ENCODE measurements at places on chromosomes 11 and 22. TPM values are rescaled to one million over a fixed set of nuclear protein-coding genes. Genes with fewer than 3 reads are reported as not detected.

Gene SOX10
- total RNA-seq: 2.7 TPM

Gene OR52H1
- not detected for total RNA-seq

Gene GRK2
- total RNA-seq: 59.4 TPM

Gene SLC7A4
- total RNA-seq: 0.21 TPM

Gene CRYBB3
- total RNA-seq: not detected

Gene GSTT2
- total RNA-seq: 1.1 TPM

Gene MS4A4A
- not detected for total RNA-seq

Gene PIK3IP1
- 1.6 TPM for total RNA-seq

Gene IL18
- total RNA-seq: 0.82 TPM

Gene TMEM135
- total RNA-seq: 30.9 TPM

DNA sequence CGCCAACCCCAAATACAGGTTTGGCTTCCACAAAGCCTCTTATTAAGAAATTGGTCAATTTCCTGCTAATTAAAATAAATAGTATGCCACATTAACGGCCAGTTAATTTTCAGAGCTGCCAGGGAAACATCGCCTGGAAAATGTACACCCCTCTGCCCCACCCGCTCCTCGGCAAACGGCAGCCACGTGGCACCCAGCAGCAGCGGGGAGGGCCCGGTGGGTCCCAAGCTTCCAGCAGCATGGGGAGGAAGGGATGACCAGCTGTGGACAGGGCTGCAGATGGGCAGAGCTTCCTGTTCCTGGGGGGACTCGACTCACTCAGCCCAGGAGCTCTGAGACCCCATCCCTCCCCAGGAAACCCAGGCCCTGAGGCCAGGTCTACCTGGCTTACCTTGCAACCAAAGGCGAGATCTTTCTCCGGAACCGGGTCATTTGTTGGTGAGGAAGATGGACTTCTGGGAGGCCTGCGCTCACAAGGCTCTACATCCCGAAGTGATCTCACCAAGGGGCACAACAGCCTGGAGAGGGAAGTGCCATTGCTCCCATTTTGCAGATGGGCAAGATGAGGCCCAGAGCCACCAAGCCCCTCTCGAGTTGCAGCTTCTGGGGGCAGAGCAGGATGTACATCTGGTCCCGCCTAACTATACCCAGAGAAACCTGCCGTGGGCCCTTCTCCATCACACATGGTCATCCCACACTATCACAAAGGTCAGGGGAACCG is 68.3 kb downstream of the IGLL1 start:
- no peaks in the 10 kb centered on the region for H3K36me3 ChIP-seq
- H3K4me3 ChIP-seq: no peak overlapping the region
- no peak for DNase-seq
- H3K27ac ChIP-seq: no peak overlapping the region
- peaks cover 20% of the 10 kb centered on the region for H3K27me3 ChIP-seq

GRCh38 chr11:106072804-106073203 is 4.3 kb downstream of the KBTBD3 start:
- H3K27ac ChIP-seq: no peak overlapping the region
- DNase-seq: no peak
- H3K27me3 ChIP-seq: no peaks in the 10 kb centered on the region
- H3K4me3 ChIP-seq: no peak overlapping the region

GRCh38 chr11:1220941-1221721 is 1.7 kb upstream of the MUC5B start:
- no peaks in the 10 kb centered on the region for H3K36me3 ChIP-seq
- H3K4me3 ChIP-seq: no peak overlapping the region
- DNase-seq: peak; percentile 7
- peak overlapping the region; percentile 30 for H3K27ac ChIP-seq

GRCh38 chr11:35619116-35619854 is 1.0 kb downstream of the FJX1 start:
- H3K36me3 ChIP-seq: 0 out of 2 replicates have a peak, but pooled peaks cover 3% of the 10 kb centered on the region
- no peak overlapping the region for H3K27ac ChIP-seq
- H3K4me1 ChIP-seq: peaks cover 47% of the 10 kb centered on the region
- H3K27me3 ChIP-seq: peaks cover 43% of the 10 kb centered on the region

- H3K36me3 ChIP-seq: no peaks in the 10 kb centered on the region
- no peaks in the 10 kb centered on the region for H3K27me3 ChIP-seq
- no peak overlapping the region for H3K4me3 ChIP-seq
- DNase-seq: no peak
- H3K4me1 ChIP-seq: peaks cover 15% of the 10 kb centered on the region
Observed at GRCh38 chr22:37146051-37146385, 3.7 kb downstream of the IL2RB start.

DNA sequence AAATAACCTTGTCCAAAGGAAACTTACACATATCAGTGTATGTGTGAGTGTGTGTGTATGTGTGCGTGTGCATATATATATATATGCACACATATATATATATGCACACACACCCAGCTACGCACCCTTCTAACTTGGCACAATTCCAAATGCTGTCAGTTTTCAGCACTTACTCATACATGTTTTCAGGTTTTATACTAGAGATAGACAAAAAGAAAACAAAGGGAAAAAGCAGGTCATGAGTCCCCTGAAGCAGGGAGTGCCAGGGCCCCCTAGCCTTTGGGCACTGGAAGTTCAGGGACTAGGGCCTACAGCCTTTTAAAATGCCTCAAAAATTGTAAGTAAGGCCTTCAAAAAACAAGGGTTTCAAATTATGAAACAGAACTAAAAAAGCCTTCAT is 265.4 kb downstream of the CADM1 start:
- DNase-seq: peak; percentile 18
- peaks cover 5% of the 10 kb centered on the region for H3K4me1 ChIP-seq
- no peak overlapping the region for H3K27ac ChIP-seq
- no peaks in the 10 kb centered on the region for H3K36me3 ChIP-seq
- H3K27me3 ChIP-seq: no peaks in the 10 kb centered on the region

GRCh38 chr11:92978271-92979111 is 9.0 kb downstream of the MTNR1B start:
- H3K36me3 ChIP-seq: no peaks in the 10 kb centered on the region
- H3K4me1 ChIP-seq: no peaks in the 10 kb centered on the region
- no peak for DNase-seq
- H3K27ac ChIP-seq: no peak overlapping the region
- H3K27me3 ChIP-seq: peaks cover 2% of the 10 kb centered on the region

DNA sequence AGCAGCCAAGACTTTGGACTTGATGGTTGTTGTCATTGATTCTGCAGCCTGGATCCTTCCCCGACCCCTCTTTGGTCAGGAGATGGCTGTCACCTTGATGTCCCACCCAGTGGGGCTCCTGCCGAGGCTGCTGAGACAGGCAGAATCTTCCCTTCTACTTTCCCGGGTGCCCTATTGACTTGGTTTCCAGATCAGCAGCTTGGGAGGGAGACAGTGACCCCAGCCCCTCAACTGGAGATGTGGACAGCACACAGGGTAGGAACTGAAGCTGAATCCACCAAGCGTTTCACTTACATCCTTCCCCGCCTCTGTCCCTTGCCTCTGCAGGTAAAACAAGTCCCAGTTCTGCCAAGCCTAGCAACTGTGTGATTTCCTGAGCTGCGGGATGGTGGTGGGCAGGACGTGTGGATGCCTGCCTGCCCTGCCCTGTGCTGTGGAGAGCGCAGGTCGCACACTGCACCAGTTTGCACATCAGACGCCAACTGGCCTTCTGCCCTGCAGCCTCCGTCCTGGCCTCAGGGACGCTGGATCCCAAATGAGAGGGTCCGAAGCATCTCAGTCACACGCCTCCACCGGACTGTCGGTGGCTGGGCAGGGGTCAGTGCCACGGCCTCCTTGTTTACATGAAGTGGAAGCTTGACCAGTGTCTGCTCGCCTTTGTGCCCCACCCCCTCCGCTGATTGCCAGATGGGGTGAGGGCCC is 34.6 kb downstream of the FAM83F start:
- H3K27me3 ChIP-seq: no peaks in the 10 kb centered on the region
- no peaks in the 10 kb centered on the region for H3K36me3 ChIP-seq
- no peak for DNase-seq

DNA sequence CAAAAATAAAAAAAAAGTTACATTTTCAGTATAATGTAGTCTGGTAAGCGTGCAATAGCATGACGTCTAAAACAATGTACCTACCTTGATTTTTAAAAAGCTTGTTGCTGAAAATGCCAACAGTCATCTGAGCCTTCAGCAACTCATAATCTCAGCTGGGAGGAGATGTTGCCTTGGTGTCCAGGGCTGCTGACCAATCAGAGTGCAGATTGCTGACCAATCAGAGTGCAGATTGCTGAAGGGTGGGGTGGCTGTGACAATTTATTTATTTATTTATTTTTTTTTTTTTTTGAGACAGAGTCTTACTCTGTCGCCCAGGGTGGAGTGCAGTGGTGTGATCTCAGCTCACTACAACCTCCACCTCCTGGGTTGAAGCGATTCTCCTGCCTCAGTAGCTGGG is 17.8 kb downstream of the ZBED4 start:
- H3K27ac ChIP-seq: no peak overlapping the region
- H3K4me3 ChIP-seq: no peak overlapping the region
- DNase-seq: no peak
- H3K36me3 ChIP-seq: peaks cover 50% of the 10 kb centered on the region
- H3K27me3 ChIP-seq: no peaks in the 10 kb centered on the region
- H3K4me1 ChIP-seq: peaks cover 12% of the 10 kb centered on the region

GRCh38 chr11:88523386-88524071 is 186.0 kb upstream of the CTSC start:
- H3K4me1 ChIP-seq: peaks cover 20% of the 10 kb centered on the region
- H3K27ac ChIP-seq: no peak overlapping the region
- no peak for DNase-seq
- H3K4me3 ChIP-seq: no peak overlapping the region
- H3K27me3 ChIP-seq: no peaks in the 10 kb centered on the region

GRCh38 chr11:113877670-113878055 is 2.3 kb upstream of the USP28 start:
- peaks cover 29% of the 10 kb centered on the region for H3K4me1 ChIP-seq
- no peak for DNase-seq
- peaks cover 18% of the 10 kb centered on the region for H3K36me3 ChIP-seq
- H3K4me3 ChIP-seq: no peak overlapping the region

GRCh38 chr11:35515224-35515623 is 10.2 kb downstream of the PAMR1 start:
- peaks cover 5% of the 10 kb centered on the region for H3K4me1 ChIP-seq
- H3K27ac ChIP-seq: no peak overlapping the region
- H3K27me3 ChIP-seq: peaks cover 44% of the 10 kb centered on the region
- no peak for DNase-seq
- H3K36me3 ChIP-seq: no peaks in the 10 kb centered on the region
- H3K4me3 ChIP-seq: no peak overlapping the region

DNA sequence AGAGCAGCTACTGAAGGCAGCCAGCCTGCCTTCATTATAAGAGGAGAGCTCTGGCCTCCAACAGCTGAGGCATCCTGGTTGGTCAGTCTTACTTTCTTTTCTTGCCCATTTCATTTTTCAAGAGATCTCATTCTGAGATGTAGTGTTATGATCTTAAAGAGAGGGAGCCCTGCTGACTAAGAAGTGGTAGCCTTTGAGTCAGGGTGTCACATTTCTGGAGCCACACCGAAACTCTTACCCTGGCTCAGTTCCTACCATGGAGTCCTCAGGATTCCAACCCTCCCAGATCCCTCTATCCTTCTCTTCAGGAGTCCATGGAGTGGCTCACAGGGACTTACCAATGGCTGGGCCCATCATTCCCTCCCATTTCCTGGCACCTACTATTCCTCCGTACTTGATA is 386.1 kb upstream of the LARGE1 start:
- H3K4me1 ChIP-seq: no peaks in the 10 kb centered on the region
- H3K27me3 ChIP-seq: peaks cover 11% of the 10 kb centered on the region
- H3K4me3 ChIP-seq: no peak overlapping the region
- no peak for DNase-seq
- no peak overlapping the region for H3K27ac ChIP-seq

GRCh38 chr11:6203327-6203726 is 2.0 kb upstream of the C11orf42 start:
- no peak for DNase-seq
- no peak overlapping the region for H3K27ac ChIP-seq
- peaks cover 9% of the 10 kb centered on the region for H3K4me1 ChIP-seq
- no peaks in the 10 kb centered on the region for H3K27me3 ChIP-seq

- no peak overlapping the region for H3K27ac ChIP-seq
- H3K36me3 ChIP-seq: peaks cover 22% of the 10 kb centered on the region
Observed at GRCh38 chr11:116876656-116877055, 39.2 kb upstream of the APOA1 start.
